ENCODE measurements at places on chromosomes 5 and 9. TPM values are rescaled to one million over a fixed set of nuclear protein-coding genes. Genes with fewer than 3 reads are reported as not detected.

The PCDHA6 gene
- not detected for total RNA-seq

The TPPP gene
- total RNA-seq, result 0.11 TPM

The IER5L gene
- 9.3 TPM for total RNA-seq

The CDH6 gene
- not detected for total RNA-seq

The KCNMB1 gene
- not detected for total RNA-seq

The HRCT1 gene
- total RNA-seq, result not detected

The PNPLA7 gene
- 1.6 TPM for total RNA-seq

The CCL27 gene
- total RNA-seq, result 0.55 TPM

The CER1 gene
- not detected for total RNA-seq

The FOXD4 gene
- not detected for total RNA-seq

The IGIP gene
- total RNA-seq, result 2.3 TPM

The PCDHAC2 gene
- total RNA-seq, result not detected

The SPINK1 gene
- not detected for total RNA-seq

The CLIC3 gene
- total RNA-seq, result not detected

The LAMC3 gene
- not detected for total RNA-seq

The CNTNAP3B gene
- total RNA-seq, result not detected

The ST8SIA4 gene
- 82.3 TPM for total RNA-seq

The PCDHB4 gene
- total RNA-seq, result not detected

The EHMT1 gene
- total RNA-seq, result 103 TPM

The FOXD4L5 gene
- total RNA-seq, result 0.09 TPM

The EQTN gene
- not detected for total RNA-seq

The LRRC26 gene
- 0.34 TPM for total RNA-seq

The DNAH5 gene
- total RNA-seq, result not detected

The TMEM215 gene
- not detected for total RNA-seq

The GBGT1 gene
- total RNA-seq, result 7.4 TPM

The ELP1 gene
- total RNA-seq, result 31.7 TPM

The FOXI1 gene
- not detected for total RNA-seq

The PCDHB8 gene
- not detected for total RNA-seq

The PPP2CA gene
- 179 TPM for total RNA-seq

The TEX48 gene
- 0.68 TPM for total RNA-seq

The GMCL2 gene
- not detected for total RNA-seq

The SFXN1 gene
- total RNA-seq, result 326 TPM

The ANKDD1B gene
- 0.48 TPM for total RNA-seq

The MEF2C gene
- 0.25 TPM for total RNA-seq

The TRAF1 gene
- 164 TPM for total RNA-seq

The FIBCD1 gene
- not detected for total RNA-seq

The TAF1L gene
- total RNA-seq, result not detected

The SPATA6L gene
- total RNA-seq, result 0.21 TPM

The SLC24A2 gene
- total RNA-seq, result not detected

Measured in activated T-helper 2 cell treated with anti-CD3 and anti-CD28 coated beads, Interferon-gamma antibody, Interleukin-2, Interleukin-4, amounts not matched to agents 10 μg/mL and 5 μg/mL and 100 μg/mL, durations not matched to agents 14 hours and 24 hours and 36 hours (primary cell).